ENCODE measurements at places on chromosomes 6 and 20.

DNA sequence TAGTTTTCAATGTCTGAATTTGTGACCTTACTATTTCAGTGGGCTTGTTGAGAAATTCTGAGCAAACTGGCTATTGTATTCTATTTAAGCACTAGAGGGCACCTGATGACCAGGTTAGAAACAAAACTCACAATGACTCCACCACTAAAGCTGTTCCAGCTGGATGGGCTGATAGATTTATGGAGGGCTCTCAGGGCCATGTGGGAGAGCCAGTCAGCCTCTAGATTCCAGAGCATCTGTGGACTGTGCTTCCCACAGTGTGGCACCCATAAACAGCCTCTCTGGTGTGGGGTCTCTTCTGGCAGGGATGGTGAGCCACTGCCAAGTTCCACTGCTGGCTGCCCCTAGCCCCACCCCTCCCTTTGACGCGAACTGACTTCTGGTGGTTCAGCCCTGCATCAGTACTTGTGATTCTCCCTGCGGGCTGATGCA, 29.2 kb downstream of the C6orf58 start:
- no peak for DNase-seq

DNA sequence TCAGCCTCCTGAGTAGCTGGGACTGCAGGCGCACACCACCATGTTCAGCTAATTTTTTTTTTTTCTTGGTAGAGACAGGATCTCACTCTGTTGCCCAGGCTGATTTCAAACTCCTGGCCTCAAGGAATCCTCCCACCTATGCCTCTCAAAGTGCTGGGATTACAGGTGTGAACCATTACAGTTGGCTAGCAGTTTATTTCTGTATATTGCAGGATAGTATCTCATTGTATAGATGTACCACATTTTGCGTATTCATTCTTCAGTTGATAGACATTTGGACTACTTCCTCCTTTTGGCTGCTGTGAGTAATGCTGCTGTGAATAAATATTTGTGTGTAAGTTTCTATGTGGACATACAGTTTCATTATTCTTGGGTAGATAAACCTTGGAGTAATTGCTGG, 32.9 kb downstream of the ASXL1 start:
- no peak for DNase-seq

- no peak for DNase-seq
These were observed 3.1 kb upstream of the LAMA5 start for GRCh38 chr20:62370115-62370806.

DNA sequence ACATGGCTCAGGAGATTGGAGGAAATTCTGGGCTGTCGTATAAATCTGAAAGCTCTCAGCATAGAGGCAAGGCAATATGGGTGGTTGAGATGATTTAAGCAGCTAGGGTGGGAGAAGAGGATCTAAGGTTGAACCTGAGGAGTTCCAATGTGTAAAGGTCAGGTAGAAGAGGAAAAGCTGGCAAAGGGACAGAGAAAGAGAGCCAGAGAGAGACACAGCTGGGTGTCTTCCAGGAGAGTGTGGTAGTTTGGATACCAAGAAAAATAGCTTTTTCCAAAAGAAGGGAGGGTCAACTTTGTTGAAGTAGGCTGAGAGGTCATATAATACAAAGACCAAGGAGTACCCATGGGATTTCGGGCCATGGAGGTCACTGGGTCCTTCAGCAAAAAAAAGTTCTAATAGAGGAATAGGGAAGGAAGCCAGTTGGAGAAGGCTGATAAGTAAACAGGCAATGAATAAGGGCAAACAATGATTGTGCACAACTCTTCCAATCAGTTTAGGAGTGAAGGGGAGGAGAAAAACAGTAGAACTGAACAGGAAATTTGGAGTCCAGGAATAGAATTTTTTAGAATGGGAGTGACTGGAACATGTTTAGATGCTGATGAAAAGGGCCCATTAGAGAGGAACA, 135.1 kb downstream of the QRSL1 start:
- no peak for DNase-seq

DNA sequence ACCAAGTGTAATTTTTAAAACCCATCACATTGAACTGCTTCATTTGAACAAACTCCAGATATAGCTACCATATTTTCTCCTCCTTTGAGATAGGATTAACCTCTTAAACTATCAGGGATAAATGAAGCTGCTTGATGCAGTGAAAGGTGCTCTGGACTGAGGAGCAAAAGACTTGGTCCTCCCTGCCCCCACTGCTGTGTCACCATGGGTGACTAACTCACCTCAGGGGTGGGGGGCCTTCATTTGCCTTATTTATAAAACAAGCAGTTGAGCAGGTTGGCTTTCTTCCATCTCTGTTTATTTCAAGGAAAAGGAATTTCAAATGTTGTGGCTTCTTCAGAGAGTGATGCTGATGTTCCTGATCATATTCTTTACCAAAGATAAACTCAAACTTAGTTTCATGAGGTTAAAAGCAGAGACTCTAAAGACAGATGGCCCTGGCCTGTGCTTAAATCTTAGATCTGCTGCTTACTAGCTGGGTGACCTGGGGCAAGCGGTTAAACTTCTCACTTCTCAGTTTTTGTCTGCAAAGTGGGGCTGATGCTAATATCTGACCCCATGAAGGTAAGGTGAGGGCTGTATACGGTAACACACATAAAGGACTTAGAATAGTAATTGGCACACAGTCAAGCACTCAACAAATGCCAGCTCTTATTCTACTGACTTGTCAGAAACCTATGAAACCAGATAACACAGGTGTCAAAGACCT, 50.5 kb downstream of the FHL5 start:
- DNase-seq, result no peak
